ENCODE measurements at places on chromosomes 12 and 14.

DNA sequence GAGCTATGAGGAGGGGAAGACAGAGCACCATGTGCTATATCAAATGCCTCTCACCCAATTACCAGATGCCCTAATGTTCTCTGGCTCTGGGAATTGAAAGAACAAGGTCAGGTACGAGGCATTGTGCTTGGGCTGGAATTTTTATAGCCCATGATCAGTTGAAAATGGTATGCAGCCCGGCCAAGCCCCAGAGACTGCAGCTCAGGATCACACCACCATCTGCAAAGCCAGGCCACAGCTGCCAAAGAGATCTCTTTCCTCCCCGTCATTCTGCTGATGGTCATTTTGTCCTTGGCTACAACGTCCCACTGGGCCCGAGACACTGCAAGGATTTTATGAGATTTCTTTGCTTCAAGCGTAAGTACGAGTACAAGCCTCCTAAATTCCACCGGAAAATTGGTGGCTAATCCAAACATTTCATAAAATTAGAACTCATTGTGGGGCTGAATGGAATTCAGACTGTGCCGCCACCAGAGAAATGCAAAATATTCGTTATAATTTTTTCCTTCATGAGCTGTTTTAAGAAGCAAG is 15.1 kb downstream of the NUAK1 start:
- no peak for DNase-seq

GRCh38 chr12:110744601-110745264 is 2.0 kb upstream of the PPP1CC start:
- no peak for DNase-seq

- no peak for DNase-seq
Observed at GRCh38 chr12:130994821-130995375, 41.2 kb downstream of the ADGRD1 start.

DNA sequence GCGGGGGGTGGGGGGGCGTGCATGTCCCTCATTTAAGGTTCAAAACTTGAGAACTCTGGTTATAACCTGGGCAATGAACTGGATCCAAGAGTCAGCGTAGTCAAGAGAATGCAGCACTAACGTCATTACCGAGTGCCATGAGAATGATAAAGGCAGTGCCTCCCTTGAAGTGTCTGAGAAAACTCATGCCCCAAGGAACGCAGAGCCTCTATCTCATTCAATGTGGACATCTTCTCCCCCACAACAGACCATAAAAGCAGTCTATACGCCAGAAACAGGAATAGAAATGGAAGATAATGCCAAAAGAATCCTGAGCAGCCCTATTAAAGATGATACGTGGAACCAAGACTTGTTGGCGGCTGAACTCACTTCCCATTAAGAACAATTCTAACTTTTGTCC is 208.6 kb downstream of the MED13L start:
- no peak for DNase-seq

- DNase-seq = no peak
Observed at GRCh38 chr12:49893753-49894750, 9.6 kb downstream of the FAIM2 start.

DNA sequence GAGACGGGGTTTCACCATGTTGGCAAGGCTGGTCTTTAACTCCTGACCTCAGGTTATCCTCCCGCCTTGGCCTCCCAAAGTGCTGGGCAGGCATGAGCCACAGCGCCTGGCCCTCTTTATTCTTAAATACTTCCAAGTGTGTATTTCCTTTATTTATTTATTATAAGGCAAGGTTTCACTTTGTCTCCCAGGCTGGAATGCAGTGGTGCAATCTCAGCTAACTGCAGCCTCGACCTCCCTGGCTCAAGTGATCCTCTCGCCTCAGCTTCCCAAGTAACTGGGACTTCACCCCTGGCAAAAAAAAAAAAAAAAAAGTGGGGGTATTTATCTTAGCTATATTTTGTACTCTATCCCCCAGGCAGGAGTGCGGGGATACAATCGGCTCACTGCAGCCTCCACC is 6.8 kb downstream of the FAM216A start:
- DNase-seq = no peak

GRCh38 chr12:51362307-51362706 is 15.8 kb upstream of the CELA1 start:
- no peak for DNase-seq

GRCh38 chr12:49615725-49616124 is 7.6 kb upstream of the PRPF40B start:
- no peak for DNase-seq

DNA sequence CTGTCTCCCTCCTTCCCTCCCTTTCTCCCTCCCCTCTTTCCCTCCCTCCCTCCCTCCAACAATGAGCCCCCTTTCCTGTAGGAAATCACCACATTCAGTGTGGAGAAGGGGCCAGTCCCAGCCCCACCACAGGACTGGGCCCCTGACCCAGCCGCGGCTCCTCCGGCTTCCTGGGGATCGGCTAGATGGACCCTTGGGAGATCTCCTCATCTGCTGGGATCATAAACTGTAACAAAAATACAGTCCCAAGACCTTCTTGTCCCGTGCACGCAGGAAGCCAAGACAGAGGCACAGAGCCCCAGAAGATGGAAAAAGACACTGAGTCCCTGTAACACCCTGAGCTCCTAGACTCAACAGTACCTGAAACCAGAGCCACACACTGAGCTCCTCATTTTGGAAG is 23.9 kb downstream of the DIO3 start:
- no peak for DNase-seq
